ENCODE measurements at places on chromosomes 2 and 18. TPM values are rescaled to one million over a fixed set of nuclear protein-coding genes. Genes with fewer than 3 reads are reported as not detected.

The SERPINB3 gene
- not detected for total RNA-seq

DNA sequence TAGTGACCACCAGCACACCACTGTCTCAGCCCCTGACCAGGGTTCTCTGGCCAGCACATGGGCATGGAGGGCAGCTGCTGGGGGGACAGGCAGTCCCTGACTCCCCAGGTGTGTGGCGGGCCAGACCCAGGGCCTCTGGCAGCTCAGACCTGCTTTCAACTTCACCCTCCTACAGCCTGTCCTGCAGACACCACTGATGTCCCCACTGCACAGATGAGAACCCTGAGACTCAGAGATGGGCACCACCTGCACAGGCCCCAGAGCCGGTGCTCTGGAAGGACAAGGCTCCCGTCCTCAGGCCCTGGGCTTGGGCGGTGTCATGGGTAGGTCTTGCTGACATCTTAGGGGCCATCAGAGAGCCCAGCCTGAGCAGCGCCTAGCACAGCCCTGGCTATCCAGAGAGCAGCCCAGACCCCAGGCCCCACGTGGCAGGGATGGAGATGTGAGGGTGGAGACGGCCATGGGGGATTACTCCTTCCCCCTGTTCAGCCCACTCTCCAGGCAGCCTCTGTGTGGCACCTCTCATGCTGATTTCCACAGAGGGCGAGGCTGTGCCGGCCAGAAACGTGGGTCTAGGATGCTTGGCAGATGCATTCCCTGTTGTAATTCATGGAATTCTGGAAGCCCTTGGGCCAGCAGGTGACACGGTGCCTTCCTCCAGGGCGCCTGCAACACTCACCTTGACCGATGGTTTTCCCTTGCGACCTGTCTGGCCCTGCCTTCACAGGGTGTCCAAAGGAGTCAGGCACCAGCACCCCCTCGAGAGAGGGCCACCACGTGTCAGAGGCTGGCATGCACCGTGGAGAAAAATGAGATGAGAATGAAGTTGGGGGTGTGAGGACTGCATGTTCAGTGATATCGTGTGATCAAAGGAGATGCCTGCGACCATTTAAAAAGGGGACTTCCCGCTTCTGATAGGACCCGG is 61.2 kb upstream of the GLI2 start:
- no peak for DNase-seq

The RGPD4 gene
- total RNA-seq = not detected

GRCh38 chr18:2102022-2102421 is 469.3 kb downstream of the METTL4 start:
- DNase-seq = no peak

DNA sequence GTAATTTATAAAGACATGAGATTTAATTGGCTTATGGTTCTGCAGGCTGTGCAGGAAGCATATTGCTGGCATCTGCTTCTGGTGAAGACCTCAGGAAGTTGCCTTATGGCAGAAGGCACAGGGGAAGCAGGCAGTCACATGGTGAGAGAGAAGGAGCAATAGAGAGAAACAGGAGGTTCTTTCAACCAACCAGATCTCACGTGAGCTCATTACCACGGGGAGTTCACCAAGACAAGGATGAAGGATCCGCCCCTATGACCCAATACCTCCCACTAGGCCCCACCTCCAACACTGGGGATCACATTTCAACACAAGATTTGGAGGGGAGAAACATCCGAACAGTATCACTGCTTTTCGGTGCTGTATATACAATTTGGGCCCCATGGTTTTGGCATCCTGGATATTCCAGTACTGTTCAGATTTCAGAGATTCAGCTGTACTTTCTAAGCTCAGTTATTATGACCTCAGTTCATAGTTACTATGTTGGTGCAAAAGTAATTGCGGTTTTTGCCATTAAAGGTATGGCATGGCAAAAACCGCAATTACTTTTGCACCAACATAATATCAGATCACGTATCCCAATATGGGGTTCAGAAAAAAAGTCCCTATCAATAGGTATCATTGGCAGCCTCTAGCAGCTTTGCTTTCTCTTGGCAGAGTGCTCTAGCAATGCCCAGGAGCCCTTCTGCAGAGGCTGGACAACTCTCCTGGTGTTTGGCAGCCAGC is 189.6 kb upstream of the SIX3 start:
- DNase-seq = no peak

DNA sequence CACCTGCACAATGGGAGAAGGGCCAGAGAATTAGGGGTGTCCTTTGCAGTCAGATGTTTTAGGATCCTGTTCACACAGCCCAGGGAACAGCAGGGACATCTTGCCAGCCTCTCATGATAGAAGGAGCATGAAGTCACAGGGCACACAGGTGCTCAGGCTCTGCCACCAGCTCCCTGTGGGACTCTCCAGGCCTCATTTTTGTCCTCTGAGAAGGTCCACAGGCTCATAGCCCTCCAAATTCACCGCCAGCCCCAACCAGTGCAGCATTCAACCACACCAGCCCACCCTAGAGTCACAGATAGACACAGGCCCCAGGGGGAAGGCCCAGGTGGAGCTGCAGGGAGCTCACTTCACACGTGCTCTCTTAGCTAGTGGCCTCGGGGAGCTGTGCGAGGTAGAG is 391.7 kb downstream of the TNS1 start:
- no peak for DNase-seq

The ALKAL2 gene
- total RNA-seq = 8.9 TPM

The PTPRN gene
- 1.4 TPM for total RNA-seq

GRCh38 chr2:210475706-210476105 is 853 bp downstream of the LANCL1 start:
- no peak for DNase-seq

- DNase-seq = no peak
Measured at GRCh38 chr2:187523325-187523724, 30.9 kb downstream of the TFPI start.

DNA sequence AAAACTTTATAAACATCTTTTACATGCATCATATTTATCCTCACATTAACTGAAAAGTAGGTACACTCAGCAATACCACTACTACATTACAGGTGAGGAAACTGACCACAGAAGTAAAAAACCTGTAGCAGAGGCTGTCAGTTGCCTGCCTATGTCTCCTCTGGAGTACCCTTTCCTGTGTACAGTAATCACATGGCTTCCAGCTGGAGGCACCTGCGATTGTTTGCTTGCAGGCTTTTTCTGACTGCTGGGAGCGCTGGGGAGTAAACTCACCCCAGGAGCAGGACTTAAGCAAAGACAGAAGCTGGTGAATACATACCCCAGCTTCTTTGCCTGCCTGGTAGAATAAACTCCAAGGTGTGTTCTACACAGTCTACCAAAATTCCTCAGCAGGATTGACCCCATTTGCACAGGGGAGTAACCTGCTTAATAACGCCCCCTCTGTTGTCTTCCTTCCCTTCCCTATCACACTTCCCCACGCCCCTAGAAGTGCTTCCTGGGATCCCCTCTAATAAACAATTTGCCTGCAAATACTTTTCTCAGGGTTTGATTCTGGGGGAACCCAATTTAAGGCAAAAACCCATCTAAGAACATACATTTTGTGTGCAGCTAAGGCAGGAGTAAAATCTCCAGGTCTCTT is 138.9 kb downstream of the PTH2R start:
- no peak for DNase-seq

- no peak for DNase-seq
Measured at GRCh38 chr2:205409411-205409810, 272.9 kb upstream of the NRP2 start.

GRCh38 chr2:26977012-26977411 is 6.6 kb downstream of the MAPRE3 start:
- DNase-seq = no peak

The GALNT3 gene
- 36.3 TPM for total RNA-seq

GRCh38 chr2:235765181-235765820 is 271.5 kb downstream of the AGAP1 start:
- no peak for DNase-seq

The TNFAIP6 gene
- total RNA-seq = 14.8 TPM

GRCh38 chr18:75003039-75003438 is 205.9 kb downstream of the PTGR3 start:
- DNase-seq = no peak

The TBR1 gene
- not detected for total RNA-seq

The INHA gene
- total RNA-seq = 0.37 TPM

The INPP1 gene
- 21.0 TPM for total RNA-seq

- DNase-seq = no peak
Measured at GRCh38 chr2:45963816-45964215, 312.3 kb downstream of the PRKCE start.

- DNase-seq = no peak
Measured at GRCh38 chr18:904218-905090, at the start of gene ADCYAP1. Gene ADCYAP1, plus strand, starts transcription at chr18:904871. Its CDS starts 516 bp downstream, at chr18:905387.

DNA sequence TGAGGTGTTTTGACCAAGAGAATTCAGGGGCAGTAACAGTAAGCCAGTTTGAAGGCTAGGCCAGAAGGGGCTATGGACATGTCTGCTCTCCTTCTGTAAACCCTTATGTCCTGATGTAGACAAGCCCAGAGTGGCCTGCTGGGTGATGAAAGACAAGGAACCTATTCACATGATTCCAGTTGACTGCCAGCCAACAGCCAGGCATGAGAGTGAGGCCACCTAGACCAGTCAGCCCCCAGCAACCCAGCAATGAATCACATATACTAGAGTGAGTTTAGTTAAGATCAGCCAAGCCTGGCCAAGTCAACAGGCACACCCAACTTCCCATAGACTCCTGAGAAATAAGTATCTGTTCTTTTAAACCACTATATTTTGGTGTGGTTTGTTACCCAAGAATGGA is 1889.7 kb upstream of the CELF4 start:
- peak; percentile 24 for DNase-seq

The GDF7 gene
- total RNA-seq = 0.37 TPM

DNA sequence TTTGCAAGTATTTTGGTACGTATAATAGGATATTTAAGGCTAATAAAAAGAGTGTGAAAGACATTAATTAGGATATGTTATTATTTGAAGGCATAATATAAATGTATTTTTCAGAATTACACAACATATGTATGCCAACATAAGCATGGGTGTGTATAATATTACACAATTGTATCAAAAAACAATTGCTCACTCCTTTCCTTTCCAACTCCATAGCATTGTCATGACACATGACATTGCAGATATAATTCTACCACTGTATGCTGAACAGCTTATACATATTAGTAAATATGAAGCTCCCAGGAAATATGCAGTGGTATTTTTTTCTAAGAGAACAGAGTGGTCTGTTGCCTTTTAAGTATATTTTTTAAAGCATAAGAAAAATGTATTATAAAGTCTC is 593.1 kb downstream of the TMX3 start:
- no peak for DNase-seq

The SERPINB4 gene
- total RNA-seq = not detected

DNA sequence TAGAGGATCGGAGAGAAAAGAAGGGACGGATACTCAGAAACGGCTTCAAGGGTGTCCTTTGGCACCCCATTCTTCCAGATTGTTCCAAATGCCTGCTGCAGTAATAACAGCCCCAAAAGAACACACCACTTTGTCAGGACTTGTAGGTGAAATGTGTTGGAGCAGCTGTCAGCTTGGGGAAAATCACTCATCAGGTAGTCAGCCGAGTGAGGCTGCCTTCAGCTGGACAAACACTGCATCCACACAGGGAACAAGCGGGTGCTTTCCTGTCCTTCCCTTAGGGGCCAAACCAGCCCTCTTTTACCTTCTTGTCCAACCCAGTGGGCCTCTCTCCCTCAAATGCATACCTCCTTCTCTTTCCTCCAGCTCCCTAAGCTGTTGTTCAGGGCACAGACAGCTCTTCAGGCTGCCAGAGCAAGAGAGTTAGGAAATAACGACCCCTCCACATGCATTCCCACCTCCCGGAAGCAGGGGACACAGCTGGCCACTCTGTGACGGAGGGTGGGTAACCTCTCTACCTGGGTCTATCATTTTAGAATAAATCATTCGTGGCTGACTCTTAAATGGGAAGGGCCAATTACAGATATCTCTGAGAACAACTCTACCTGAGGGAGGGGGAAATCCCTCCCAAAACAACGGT is 48.1 kb downstream of the BCL11A start:
- DNase-seq = no peak

DNA sequence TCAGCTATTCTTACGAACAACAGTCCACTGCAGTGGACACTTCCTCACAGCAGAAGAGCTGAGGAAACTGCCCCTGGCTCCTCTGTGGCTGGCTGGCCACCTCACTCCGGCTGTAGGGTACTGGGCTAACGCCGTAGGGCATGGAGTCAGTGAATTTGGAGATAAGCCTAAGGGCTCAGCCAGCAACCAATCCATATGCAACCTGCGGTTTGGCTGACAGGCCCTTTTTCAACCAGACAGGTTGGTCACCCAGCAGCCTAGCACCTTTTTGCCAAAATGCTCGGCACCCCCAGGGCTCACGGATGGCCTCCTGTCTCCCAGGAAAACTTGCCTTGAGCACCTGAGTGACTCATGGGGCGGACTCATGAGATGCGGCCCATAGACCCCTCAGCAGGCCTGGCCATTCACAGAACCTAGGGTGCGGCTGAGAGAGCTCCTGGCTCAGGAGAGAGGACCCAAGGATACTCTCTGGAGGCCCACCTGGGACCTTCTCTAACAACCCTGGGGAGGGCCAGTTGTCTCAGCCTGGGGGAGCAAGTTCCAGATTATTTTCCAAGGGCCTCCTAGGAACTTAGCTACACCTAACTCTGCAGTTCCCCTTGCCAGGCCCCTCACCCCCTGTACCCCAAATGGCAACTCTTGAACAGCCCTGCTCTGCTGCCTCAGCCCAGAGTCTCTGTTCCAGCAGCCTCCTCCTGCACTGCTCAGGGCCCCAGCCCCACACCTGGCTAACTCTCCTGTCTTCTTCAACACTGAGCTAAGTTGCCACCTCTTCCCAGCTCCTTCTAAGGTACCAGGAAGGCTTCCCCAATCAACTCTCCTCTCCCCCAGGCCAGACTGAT is 252.1 kb downstream of the CYP26B1 start:
- no peak for DNase-seq

DNA sequence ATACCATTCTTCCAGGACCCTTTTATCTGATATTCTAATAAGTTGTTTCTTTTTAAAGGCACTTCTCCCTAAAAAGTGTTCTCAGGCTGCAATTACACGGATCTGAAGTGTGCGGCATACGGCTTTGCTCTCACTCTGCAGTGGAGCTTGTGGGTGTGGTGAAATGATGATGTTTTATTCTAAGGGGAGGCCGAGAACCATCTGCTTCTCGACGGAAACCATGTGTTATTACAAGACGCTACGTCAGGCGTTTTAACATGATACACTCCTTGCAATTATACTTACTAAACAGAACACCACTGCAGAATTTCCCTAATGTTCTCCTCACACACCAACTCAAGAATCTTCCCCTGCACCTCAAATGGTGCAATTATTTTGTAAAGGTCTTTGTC is 34.9 kb upstream of the CTDP1 start:
- peak; percentile 48 for DNase-seq

The RNF125 gene
- total RNA-seq = 6.1 TPM

The ANKRD62 gene
- not detected for total RNA-seq

The KYNU gene
- 7.1 TPM for total RNA-seq

- no peak for DNase-seq
Measured at GRCh38 chr18:77106331-77106730, 26.3 kb downstream of the MBP start.

The TEKT4 gene
- total RNA-seq = not detected

- DNase-seq = no peak
Measured at GRCh38 chr2:223047260-223047761, 4.7 kb upstream of the KCNE4 start.
